ENCODE measurements at places on chromosomes 1 and 21.

DNA sequence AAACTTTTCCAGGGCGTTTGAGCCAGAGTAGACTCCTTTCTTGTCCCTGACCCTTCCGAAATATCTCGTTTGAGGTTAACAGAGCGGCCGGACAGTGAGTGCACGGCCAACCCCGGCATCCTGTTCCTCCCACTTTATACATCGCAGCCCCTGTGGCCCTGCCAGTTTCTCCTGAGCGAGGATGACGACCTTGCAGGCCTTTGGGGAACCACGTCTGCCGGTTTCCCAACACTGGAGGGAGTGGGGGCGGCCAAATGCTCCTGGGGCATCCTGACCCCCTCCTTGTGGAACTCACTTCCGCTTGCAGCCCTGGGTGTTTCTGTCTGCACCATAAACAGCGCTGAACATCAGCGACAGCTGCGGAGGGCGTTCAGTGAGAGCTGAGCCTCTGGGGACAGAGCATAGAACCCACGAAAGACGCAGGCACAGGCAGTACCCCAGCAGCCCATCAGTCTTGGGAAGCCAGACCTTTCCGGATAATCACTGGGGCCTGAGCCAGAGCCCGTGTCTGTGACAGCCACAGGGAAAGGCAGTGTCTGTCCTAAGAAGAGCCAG, 4.8 kb upstream of the KCNAB2 start:
- no peak for DNase-seq

GRCh38 chr21:37393030-37393429, 26.5 kb downstream of the DYRK1A start:
- no peak for DNase-seq

GRCh38 chr1:226474041-226474440, 66.1 kb upstream of the PARP1 start:
- no peak for DNase-seq

- no peak for DNase-seq
Observed at GRCh38 chr1:151668090-151668489, 48.5 kb downstream of the CELF3 start.

DNA sequence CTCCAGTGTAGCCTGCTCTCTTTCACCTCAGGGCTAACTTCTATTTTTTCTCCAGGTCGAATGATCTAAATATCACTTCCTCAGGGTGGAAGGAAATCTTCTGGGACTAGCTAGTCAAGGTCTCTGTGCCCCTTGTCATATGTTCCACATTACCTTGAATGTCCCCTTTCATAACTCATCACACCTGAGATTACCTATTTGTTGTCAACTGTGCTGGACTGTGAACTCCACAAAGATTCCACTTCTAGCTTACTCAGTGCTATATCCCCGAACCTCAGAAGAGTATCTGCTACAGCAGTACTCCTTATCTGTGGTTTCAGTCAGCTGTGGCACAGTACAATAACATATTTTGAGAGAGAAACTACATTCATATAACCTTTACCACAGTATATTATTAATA, 14.6 kb upstream of the SYNJ1 start:
- DNase-seq: no peak

- no peak for DNase-seq
Observed at GRCh38 chr1:229636042-229636441, 10.0 kb downstream of the URB2 start.

DNA sequence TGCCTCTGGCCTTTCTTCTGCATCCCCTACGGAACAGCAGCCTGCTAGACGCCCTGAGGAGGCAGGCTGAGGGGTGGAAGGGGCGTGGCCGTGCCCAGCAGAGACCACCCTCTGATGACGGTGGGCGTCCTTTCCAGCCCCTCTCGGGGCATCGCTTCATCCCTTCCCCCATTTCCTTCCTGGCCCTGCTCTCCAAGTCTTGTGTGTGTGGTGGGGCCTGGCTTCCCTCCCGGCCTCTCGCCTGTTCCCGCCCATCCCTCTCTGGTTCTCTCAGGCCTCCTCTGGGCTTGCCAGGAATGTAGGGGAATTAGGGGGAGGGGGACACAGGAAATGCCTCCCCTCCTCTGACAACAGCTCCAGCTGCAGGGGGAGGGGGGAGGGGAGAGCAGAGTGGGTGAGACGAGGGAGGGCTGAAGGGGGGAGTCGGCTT, 51.1 kb downstream of the SKI start:
- DNase-seq: no peak

- DNase-seq: no peak
Observed at GRCh38 chr1:160676869-160677597, 30.2 kb upstream of the SLAMF1 start.

- no peak for DNase-seq
Observed at GRCh38 chr1:102546251-102546650, 549.5 kb upstream of the OLFM3 start.

All from KBM-7 (cell line).